NCI-H345 (cell line): ENCODE measurements at places on chromosomes 6 and 20.

DNA sequence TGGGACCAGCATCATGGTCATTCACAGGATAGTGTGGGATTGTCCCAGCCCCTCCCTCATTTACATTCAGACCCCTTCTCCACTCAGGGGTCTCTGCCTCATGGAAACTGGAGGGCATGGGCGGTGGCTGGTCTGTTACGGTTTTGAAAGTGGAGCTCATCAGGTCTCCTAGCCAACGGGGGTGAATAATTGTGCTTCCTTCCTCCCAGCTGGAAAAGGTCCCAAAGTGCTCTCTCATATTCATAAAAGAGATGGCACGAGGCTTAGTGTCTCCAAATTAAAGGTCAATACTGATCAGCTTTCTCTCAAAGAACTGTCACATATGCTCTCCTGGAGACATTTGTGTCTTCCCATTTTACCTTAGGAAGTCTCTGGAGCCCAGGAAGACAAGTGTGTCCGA lies 19.9 kb downstream of the JARID2 start:
- no peak for DNase-seq

- DNase-seq: no peak
These were observed 45.6 kb upstream of the IPCEF1 start for GRCh38 chr6:154402081-154402780.

- DNase-seq: no peak
These were observed 12.5 kb downstream of the ALDH8A1 start for GRCh38 chr6:134937426-134937825.

GRCh38 chr6:45302832-45303231 lies 25.3 kb upstream of the RUNX2 start:
- DNase-seq: no peak

GRCh38 chr20:32511358-32512046 lies 73.6 kb downstream of the NOL4L start:
- no peak for DNase-seq

DNA sequence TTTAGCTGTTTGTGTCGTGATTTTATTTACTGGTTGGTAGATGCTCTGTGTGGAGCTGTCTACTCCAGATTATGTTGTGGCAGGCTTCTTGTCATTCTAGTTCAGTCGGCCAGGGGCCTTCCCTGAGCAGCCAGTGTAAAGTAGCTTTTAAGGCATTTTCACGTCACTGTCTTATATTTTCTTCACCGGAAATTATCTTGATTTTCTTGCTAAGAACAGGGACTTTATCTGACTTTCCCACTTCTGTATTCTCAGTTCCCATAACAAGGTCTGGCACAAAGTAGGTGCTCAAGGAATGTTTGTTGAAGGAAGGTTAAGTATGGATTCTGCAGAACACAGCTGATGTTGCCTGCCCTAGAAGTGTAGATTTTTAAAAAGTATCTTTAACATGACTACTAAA lies 868 bp downstream of the LTV1 start:
- DNase-seq: no peak

DNA sequence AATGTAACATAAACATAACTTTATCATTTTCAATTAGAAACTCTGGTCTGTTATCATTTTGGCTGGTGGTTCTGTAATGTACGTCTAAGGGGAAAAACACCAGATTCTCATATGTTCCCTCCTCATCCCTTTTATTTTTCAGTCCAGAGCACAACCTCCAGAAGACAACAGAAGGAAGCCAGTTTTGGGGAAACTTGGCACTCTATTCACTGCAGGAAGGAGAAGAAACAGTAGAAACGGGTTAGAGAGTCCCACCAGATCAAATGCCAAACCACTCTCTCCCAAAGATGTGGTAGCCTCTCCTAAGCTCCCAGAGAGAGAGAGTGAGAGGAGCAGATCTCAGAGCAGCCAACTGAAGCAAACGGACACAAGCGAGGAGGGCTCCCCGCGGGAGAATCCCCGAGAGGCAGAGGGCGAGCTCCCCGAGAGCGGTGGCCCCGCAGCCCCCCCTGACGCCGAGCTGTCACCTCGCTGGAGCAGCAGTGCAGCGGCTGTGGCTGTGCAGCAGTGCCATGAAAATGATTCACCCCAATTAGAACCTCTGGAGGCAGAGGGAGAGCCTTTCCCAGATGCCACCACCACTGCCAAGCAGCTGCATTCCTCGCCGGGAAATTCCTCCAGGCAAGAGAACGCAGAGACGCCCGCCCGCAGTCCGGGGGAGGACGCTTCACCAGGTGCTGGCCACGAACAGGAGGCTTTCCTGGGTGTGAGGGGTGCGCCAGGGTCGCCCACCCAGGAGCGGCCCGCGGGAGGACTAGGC lies 117.8 kb downstream of the RTN4IP1 start:
- DNase-seq: peak; percentile 10

DNA sequence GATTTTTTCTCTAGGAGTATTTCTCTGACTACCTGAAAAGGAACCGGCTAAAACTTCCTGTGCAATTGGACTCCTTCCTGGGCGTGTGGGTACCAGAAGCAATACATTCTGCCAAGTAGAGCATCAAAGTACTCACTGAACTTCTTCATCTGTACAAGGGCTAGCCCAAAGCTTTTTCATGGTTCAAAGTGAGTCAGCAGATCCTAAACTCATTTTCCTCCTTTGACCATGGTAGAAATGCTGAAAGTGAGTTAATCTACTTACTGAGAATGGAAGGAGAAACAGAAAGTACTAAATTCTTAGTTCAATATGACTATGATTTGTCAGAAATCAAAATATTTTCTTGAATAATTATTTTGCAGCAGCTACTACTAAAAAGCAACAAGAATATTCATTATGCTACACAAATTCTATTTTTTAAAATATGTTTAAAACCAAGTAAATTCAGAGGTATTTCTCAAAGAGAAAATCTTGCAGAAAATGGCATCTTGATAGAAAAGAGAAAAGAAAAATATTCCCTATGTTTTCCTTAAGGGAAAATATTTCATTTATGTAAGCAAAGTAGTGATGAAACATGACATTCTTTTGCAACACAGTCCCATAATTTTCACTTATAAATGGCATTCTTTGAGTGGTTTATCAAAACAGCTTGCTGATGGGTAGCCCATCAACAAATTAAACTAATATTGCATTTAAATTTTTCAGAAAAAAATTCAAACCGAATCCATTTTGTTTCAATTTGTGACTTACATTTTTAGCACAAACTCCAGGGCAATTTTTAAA lies 3.7 kb upstream of the BEND6 start:
- DNase-seq: no peak

DNA sequence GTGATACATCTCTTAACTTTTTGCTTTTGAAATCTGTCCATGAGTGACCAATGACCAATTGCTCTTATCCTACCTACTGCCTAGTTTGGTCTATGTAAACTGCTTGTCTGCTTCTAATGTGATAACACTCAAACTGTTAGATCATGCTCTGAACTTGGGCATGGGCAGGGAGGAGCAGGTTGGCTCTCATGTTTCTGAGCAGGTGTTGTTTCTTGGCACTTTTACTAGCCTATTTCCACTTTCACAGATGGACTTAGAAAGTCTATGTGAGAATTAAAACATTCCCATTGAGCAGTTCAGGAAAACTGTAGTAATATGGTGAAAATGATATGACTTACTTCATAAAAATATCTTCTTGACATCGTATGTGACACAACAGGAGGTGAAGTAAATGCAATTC lies 538.4 kb downstream of the HACE1 start:
- DNase-seq: no peak

- peak; percentile 54 for DNase-seq
These were observed 54.9 kb downstream of the CDH22 start for GRCh38 chr20:46253391-46253790.

DNA sequence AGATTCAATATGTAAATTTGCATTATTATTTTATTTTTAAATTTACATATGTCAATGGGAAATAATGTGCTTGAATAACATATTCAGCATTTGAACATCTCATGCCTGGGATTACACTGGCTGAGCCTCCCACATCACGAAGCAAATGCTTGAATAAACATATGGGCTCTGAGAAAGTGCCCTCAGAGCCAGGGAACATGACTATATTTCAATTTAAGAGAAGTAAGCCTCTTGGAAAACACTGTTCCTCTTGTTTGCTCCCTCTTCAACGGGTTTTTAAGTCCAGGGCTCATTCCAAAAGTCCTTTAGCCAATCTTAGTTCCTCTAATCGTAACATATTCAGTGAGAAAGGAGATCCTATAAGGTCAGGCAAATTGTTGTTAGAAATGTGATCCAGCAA lies 122.0 kb downstream of the GMPR start:
- DNase-seq: no peak

GRCh38 chr6:166007349-166008263 lies 160.0 kb downstream of the TBXT start:
- no peak for DNase-seq

GRCh38 chr20:3753098-3753497 lies 14.5 kb downstream of the ADISSP start:
- DNase-seq: peak; percentile 41

GRCh38 chr20:25021336-25021735 lies 28.8 kb upstream of the APMAP start:
- DNase-seq: no peak

- DNase-seq: no peak
These were observed 44.2 kb upstream of the RNF146 start for GRCh38 chr6:127222418-127222817.

- peak; percentile 49 for DNase-seq
These were observed 14.7 kb downstream of the KLHL32 start for GRCh38 chr6:96939007-96939805.
